ENCODE measurements at places on chromosomes 13 and 19. TPM values are rescaled to one million over a fixed set of nuclear protein-coding genes. Genes with fewer than 3 reads are reported as not detected.

GRCh38 chr19:46629546-46630025 lies 4.7 kb upstream of the PTGIR start:
- no peak for DNase-seq

GRCh38 chr13:30145709-30146367 lies 161.5 kb downstream of the KATNAL1 start:
- no peak for DNase-seq

GRCh38 chr19:11284515-11284914 lies 11.4 kb upstream of the TSPAN16 start:
- DNase-seq, result no peak

DNA sequence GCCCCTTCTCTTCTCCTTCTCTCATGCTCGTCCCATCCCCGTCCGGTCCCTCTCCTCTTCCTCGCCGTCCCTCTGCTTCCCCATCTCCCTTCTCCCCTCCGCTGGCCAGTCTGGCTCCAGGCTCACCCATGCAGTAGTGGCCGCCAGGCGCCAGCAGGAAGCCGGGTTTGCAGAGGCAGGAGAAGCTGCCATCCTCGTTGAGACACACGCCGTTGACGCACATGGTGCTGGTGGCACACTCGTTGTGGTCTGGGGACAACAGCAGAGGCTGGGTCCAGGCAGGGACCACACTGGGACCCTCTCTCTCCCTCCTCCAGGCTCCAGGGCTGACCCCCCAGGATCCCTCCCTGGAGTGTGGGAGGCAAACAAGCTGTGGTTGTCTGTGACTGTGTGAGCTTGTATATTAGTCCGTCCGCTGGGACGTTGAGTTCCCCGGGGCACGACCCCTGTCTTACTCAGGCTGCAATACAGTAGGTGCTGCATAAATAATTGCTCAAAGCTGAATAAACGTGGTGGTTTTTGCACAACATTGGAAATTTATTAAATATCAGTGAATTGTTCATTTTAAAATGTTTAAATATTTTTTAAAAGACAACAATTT lies 16.4 kb downstream of the FBN3 start:
- DNase-seq, result no peak

DNA sequence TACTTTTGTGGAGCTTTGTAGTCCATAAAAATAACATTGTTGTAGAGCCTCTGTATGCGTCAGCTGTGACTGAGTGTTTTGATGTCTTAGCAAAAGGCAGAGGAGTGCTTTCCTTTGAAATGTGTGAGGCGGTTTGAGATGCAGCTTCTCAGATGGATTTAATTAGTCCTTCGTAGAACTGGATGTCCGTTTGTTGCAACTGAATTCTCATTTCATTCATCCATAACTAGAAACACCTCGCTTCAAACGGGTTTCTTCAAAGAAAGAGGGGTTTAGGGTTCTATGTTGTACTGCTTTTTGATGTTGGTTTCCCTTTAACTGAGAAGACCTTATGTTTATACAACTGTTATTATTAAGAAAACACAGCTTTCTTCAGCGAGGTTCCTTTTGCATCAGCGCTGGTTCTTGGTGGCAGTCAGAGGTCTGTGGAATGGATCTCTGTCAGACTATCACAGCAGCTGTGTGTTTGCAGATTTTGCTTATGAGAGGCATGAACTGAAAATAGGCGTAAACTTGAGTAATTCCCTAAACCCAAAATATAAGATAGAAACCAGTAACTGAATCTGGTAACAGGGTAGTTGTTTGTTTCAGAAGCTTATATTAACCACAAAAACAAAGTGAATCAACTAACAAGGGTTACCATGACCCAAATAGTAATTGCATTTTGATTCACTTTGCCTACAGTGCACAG lies 194.4 kb downstream of the GGACT start:
- peak; percentile 74 for DNase-seq

GRCh38 chr13:45215392-45216077 lies 14.7 kb upstream of the KCTD4 start:
- DNase-seq, result no peak

- DNase-seq, result no peak
Observed at GRCh38 chr19:9906475-9907087, 29.7 kb downstream of the OLFM2 start.

GPC5 gene
- not detected for total RNA-seq

ZNF585A gene
- 9.1 TPM for total RNA-seq

LILRB2 gene
- not detected for total RNA-seq
